ENCODE measurements at places on chromosomes 2 and 18.

GRCh38 chr2:26840937-26841610, 6.9 kb upstream of the DPYSL5 start:
- no peak for DNase-seq

DNA sequence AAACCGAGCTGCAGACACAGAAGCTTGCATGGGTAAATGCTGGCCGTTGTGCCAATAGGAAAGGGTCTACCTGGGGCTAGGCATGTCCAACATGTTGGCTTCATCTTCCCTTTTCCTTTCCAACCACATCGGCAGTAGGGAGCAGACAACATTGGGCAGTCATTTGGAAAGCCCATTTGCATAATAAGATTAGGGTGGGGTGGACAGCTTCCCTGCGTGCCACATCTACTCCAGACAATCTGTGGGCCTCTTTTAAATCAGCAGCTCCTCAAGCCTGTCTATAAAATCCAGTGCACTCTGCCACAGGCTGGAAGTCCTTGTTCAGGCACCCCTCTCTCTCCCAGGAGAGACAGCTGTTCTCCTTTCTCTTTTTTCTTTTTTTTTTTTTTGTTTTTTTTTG, 203.6 kb upstream of the KYNU start:
- no peak for DNase-seq

DNA sequence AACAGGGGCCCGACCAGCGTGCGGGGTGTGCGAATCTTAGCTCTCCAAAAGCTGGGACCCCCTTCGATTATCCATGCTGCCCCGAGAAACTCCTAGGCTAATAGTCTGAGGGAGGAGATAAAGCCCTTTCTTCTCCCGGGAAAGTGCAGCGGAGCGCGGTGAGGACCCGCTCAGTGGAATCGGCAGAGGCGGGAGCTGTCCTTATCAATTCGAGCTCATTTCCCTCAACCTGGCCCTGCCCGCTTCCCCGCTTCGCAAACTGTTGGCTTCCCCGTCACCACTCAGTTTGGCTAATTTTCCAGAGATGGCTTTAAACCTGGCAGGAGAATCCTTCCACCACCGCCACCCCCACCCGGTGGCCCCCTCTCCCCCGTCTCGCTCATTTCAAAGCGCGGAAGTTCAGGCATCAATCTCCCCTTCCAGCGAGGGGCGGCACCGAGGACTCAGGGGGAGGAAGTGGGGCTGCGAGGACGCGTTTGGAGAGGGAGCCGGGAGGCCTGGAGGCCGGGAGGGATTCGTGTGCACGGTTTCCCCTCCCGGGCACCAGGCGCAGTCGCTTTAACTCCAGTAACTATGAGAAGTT, 1.6 kb downstream of the KLHL14 start:
- DNase-seq: no peak

DNA sequence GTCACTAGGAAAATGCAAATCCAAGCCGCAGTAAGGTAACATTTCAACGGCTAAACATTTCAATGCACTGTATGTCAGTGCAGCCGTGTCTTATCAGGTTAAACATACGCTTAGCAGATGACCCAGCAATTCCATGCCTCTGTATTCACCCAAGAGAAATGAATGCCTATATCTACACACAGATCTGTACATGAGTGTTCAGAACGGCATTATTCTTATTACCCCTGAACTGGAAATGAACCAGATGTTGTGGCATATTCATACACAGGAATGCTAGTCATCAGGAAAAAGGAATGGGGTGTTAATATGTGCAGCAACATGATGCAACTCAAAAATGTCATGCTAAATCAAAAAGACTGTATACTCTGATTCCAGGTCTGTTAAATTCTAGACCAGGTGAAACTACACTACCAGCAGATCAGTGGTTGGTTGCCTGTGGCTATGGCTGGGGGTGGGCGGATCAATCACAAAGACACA, 80.4 kb upstream of the RPL31 start:
- no peak for DNase-seq

DNA sequence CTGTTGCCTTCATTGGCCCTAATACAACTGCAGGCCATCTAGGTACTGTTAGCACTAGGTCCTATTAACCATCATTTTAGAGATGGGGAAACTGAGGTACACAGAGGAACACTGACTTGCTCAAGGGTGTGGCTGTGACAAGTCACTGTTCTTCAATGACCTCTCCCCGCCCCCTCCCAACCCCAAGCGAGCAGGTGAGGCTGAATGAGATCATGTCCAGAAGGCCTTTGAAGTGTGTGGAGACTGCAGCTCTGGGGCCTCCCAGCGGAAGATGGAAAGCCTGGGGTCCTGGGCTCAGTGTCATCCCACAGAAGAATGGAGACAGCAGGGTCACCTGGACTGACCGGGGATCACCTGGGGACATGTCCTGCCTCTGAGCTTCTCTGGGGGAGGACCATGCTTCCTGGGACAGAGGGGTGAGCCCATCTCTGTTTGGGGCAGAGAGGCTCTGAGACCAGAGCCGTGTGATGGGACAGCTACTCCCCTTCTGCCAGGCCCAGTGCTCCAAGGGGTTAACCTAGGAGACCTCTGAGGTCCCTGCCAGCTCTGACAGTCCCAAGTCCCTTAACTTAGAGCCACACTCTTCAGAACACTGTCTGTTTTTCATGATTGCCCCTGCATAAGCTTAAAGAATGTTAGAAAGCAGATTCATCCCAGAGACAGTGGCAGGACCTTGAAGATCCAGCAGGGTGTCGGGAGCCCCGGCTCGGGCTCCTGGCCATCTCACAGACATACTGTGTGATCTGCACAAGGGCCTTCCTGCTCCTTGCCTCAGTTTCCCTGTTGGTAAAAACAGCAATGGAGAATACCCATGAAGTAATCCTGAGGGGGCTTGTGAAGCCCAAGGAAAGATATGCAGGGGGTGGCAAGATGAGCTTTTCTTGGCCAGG, 16.7 kb upstream of the FOSL2 start:
- DNase-seq: no peak

DNA sequence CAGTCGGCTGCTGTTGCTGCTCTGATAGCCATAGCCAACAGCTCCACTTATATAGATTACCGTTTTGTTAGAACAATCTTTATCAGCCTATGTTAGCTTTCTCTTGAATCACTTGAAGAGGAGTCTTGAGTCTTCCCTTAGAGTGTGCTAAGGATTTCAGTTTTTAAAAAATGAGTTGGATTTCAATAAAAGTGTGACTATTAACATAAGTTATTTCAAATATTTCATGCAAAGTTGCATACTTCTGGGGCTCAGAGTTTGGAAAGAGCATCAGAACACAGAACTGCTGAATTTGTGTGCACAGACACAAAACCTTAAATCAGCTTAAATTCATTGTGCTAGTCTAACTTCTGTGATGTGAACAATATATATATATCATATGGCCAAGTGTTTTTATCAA, 174.7 kb downstream of the MTX2 start:
- no peak for DNase-seq

DNA sequence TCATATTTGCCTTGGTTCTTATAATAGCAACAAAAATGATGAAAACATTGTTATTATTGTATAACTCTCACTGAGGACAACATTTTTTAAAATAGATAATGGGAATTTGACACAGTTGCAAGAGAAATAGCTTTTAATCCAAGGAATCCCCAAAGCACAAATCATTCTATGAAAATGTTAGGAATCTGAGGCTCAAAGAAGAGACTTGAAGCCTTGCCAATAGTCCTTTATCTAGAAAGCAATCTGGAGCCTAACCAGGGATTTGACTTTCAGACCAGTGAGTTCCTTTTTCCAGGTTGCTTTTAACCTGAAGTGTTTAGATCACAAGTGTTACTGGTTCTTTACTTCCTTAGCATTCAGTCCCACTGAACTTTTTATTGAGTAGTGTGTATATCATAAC, 574.5 kb upstream of the ZEB2 start:
- no peak for DNase-seq

- no peak for DNase-seq
These were observed 119.1 kb downstream of the LRATD1 start for GRCh38 chr2:14751581-14751980.

DNA sequence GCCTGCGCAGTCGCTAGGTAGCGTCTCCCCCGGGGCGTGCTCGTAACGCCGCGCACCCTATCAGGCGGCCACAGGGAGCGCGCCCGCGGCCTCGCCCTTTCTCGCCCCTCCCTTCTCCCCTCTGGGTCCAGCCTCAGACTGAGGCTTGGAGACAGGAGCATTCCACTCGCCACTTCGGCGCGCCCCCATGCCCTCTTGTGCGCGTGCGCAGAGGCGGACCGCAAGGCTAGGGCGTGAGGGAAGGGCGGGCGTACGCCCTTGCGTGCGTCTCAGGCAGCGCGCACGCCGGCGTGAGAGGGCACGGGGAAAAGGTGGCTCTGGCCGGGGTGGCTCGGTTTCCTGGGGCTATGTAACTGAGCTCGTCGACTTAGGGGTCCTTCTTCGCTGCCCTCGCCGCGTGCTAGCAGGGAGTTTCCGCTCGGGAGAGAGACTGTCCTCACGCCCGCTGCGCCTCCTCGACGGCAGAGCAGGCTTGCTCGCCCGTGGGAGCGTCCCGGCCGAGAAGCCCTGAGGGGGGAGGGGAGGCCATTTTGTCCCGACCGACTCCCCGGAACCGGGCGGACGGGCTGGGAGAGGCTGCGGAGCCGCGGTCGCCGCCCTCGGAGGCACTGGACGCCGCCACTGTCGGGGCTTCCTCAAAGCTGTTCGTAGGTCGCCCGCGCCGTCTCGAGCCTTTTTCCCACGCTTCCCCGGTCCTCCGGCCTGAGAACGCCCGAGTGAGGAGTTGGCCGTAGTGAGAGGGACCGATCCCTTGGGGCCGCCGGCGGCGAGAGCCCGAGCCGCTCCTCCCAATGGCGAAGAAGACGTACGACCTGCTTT, at the start of gene RAB10:
RAB10 (plus strand) TSS at position 267 of the 819 bp plus-strand sequence; CDS start at position 792, 525 bp downstream.
- DNase-seq: peak; percentile 97

DNA sequence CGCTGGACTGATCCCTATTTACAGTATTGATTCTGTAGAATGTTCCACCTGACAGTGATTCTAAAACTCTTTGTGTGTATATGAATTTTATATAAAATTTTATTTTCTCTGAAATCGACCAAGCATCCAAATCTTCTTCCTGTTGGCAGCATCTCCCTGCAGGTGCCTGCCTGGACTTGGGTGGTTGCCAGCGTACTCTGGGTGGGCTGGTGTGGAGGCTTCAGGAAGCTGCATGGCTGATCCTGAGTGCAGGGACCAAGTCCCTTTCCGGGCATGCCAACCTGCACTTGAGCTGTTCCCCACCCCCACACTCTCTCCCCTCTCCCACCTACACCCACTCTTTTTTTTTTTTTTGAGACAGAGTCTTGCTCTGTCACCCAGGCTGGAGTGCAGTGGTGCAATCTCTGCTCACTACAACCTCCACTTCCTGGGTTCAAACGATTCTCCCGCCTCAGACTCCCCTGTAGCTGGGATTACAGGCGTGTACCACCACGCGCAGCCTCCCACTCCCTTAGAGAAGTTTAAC, 53.2 kb upstream of the ALKAL2 start:
- no peak for DNase-seq

GRCh38 chr2:182866095-182866460, 359 bp downstream of the FRZB start:
- no peak for DNase-seq

GRCh38 chr2:207683879-207684627, 27.4 kb upstream of the CCNYL1 start:
- DNase-seq: peak; percentile 48

DNA sequence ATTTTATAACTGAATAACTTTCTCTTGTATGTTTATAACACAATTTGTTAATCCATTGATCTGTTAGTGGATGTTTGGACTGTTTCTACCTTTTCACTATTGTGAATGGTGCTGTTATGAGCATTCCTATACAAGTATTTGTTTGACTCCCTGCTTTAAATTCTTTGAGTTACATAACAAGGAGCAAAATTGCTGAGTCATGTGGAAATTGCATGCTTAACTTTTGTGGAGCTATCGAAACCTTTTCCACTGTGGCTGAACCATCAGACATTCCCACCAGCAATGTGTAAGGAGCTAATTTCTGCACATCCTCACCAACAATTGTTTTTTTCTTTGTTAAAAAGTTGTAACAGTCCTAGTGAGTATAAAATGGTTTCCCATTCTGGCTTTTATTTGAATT, 415.5 kb downstream of the CBLN2 start:
- peak; percentile 52 for DNase-seq

All from H4 (cell line).